ENCODE measurements at places on chromosomes 1 and 21.

DNA sequence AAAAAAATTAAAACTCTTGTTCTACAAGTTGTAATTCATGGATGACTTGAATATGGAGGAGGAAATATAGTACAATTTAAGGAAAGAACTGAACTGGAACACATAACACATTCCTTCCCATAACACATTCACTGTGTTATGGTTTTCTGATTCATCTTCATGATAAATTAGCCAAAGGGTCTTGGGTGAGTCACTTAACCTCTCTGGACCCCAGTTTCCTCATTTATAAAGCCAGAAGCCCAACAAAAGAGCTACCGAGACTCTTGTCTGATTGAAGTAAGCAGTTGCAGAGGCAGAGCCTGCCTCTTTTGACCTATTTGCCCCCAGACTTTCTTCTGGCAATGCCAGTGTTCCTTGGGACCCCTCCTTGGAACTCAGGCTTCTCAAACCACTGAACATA is 161.9 kb upstream of the KCTD3 start:
- DNase-seq, result no peak

GRCh38 chr1:114302821-114303220 is 149.2 kb upstream of the SYT6 start:
- no peak for DNase-seq

DNA sequence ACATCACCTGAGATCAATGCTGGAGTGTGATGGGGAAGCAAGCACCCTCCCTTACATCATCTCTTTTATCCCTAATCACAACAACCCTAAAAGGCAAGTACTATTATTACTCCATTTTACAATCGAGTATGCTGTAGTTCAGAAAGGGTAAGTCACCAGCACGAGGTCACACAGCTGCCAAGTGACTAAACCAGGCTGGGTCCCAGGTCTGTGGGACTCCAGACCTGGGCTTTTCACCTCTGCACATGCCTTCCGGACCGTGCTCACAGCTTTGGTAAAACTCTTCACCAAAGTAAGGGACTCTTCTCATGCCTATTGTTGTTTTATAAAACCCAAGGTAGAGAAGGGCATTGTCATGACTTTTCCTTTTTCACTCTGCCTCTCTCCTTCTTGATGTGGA is 130.9 kb downstream of the DMRTB1 start:
- DNase-seq, result no peak

GRCh38 chr1:204152310-204153044 is 633 bp upstream of the ETNK2 start:
- no peak for DNase-seq

DNA sequence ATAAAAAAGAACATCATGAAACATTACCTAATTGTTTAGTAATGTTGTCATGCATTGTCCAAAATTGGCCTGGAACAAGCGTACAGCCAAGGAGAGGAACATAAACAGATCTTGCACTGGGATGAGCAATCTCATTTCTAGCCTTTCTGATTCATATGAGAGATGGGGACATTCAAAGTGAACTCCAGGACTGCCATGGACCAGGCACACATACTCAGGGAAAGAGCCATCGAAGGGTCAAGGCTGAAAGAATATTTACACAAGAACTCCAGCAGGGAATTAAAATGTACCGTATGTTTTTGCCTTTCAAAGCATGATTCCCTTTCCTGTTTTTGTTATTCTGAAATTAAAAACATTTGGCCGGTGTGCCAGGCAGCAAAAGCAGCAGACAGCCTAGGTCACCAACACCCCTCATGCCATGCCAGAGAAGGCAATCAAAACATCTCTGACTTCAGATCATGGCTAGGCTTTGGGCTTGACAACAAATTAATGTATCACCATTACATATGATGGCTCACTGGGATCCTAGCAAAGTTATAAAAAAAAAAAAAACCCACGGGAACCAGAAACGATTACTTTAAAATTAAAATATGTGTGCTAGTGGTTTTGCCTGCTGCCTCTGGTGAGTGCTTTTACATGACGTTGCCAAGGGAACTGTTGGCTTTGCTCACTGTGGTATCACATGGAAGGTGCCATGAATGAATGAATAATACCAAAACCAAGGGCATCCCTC is 159.8 kb downstream of the TGFBR3 start:
- DNase-seq, result no peak

DNA sequence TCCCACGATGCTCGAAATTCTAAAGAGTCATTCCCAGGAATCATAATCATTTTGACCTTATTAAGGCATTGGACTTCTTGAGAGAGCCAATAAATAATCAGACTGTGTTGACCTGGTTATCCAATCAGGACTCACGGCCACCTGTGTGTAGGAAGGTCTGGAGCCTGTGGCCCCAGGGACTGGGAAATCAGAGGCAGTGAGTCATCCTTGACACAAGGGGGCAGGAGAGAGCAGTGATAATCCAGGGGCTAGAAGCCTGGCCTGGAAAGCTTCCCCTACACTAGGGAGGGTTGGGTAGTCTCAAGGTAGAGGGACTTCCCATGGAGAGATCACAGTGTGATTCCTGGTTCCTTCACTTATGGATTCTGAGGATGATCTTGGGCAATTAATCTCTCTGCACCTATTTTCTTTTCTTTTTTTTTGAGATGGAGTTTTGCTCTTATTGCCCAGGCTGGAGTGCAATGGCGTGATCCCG is 4.7 kb downstream of the MR1 start:
- peak; percentile 73 for DNase-seq

- DNase-seq, result no peak
Measured at GRCh38 chr1:171948511-171948910, 107.2 kb downstream of the DNM3 start.

GRCh38 chr1:209390764-209391163 is 192.8 kb upstream of the CAMK1G start:
- no peak for DNase-seq

DNA sequence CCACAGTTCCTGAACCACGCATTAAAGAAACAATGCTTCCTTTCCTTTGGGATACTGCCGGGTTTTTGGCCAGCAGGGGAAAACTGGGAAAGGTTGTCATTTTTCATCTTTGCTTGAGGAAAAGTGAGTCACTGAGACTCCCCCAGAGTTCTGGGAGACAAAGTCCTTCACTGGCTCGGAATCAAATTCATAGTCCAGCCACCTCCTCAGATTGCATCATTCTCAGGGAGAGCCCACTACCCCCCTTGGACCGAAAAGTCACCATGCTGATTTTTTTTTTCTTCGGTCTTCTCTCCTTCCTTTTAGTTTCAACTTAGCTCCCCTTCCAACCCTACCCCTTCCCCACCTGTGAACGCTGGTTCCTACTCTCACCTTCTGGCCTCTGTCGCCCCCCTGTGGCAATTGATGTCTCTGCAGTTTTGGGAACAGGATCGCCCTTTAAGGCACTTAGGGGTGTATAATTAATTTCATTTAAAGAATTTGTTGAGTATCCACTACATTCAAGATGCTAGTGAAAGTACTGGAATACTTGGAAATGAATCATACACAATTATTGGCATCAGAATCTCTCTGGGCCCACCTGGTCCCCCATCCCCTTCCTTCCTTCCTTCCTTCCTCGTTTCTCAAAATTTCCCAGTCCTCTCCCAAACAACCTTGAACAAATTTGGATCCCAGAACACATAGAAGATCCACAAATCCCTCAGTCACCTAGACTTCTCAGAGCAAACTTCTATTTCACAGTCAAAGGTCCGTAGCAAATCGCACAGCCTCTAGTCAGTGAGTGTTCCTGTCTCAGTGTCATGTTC is 6.9 kb downstream of the ACKR1 start:
- DNase-seq, result peak; percentile 39

DNA sequence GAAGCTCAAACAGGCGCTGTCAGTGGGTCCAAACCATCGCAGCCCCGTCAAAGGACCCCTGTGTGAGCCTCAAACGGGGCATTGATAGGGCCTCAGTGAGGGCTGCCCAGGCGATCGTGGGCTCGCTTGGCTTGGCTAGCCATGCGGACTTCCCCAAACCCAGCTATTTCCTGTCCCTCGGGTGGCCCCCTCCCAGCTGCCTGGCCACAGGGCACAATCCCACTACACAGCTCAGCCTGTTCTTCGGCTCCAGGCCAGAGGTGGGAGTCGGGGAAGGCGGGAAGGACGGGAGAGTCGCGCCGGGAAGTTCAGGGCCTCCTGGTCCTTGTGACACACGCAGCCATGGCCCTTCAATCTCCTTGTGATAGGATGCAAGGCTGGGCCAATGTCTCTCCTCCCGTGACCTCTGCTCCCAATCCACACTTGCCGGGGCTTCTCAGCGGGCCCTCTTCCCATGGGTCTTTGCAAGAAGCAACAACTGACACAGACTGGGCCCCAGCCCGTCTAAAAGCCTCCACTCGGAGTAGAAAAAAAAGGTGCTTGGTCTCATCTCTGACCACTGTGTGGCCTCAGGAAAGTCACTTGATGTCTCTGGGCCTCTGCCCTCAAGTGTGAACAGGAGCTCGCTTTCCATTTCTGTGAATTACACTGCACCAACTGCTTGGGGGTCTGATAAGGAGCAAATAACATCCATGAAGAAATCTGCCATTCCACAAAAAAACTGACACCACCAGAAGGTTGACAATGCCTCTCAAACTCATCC is 7.1 kb upstream of the MATN1 start:
- no peak for DNase-seq

DNA sequence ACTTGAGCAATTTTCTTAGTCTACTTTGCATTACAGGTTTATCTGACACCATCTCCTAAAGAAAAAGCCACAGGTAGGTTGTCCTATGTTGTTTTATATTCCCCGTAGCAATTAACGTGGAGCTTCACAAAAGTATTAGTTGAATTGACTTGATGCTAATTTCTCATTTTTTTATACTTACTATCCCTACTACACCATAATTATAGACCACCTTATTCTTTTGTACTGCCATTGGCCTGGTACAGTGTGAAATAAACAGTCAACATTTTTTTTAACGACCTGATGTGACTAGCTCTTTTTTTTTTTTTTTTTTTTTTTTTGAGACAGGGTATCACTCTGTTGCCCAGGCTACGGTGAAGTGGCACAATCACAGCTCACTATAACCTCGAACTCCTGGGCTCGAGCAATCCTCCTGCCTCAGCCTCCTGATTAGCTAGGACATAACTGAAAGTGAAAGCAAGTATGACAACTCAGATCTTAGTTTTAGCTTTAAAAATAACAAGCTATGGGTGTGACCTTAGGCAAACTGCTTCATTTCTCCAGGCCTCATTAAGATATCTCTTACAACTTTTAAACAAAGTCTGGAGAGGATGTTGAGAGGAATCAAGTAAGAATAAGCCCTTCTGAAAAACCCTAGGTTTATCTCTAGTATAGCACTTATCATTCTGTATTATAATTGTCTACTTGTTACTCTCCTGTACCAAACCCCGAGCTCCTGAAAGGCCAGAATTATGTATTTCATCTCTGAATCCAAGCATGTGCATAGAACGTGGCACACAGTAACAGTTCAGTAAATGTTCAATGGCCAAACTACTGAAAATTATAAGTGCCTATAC is 49.5 kb downstream of the LUZP1 start:
- DNase-seq, result peak; percentile 75

- no peak for DNase-seq
Measured at GRCh38 chr1:110102081-110102480, 10.2 kb upstream of the UBL4B start.

DNA sequence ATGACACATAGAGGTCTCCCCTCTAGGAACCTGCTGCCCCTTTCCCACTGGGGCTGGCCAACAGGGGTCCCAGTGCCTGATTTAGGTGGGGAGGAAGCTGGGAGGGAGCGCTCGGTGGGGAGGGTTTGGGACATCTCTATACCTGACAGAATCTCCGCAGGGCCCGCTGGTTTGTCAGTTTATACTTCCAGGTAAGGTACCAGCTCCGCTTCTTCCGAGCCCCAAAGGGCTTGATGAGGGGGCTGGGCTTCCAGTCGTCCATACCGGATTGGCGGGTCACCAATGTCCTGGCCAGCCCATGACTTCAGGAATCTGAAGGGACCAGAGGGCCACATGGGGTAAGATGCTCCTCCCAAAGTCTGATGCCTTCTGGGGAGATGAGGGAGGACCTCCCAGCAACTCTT is 672 bp downstream of the POMGNT1 start:
- DNase-seq, result no peak

GRCh38 chr1:245091818-245092637 is 62.8 kb upstream of the KIF26B start:
- DNase-seq, result no peak
